ENCODE measurements at places on chromosomes 11 and 22.

DNA sequence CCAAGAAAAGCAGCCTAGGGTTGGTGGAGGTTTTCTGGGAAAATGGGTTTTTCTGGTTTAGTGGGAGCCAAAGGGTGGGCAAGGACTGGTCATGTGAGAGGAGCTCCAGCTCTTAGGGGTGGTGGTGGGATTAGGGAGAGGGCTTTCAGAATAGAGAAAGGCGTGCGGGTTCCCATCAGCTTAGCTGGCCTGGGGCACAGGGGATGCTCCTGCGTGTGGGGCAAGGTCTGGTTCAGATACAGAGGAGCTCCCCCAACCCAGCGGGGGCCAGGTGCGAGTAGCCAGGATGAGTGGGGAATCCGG lies 644 bp downstream of the TMEM134 start:
- no peak for DNase-seq

- no peak for DNase-seq
Measured at GRCh38 chr11:29163231-29163630, 853.6 kb downstream of the KCNA4 start.

DNA sequence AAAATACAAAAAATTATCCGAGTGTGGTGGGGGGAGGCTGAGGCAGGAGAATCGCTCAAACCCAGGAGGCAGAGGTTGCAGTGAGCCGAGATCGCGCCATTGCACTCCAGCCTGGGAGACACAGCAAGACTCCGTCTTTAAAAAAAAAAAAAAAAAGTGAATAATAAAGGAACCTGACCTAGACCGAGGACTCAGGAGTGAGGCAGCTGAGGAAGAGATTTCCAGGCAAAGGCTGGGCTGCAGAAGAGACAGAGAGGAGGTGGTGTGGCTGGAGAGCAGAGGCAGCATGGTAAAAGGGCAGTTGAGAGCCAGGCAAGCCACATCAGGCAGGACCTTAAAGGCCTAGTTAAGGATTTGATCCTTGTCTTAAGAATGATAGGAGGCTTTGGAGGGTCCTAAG lies 28.4 kb upstream of the SMCO4 start:
- DNase-seq = no peak

- peak; percentile 95 for DNase-seq
Measured at GRCh38 chr11:64777449-64778222, 706 bp downstream of the SF1 start.

DNA sequence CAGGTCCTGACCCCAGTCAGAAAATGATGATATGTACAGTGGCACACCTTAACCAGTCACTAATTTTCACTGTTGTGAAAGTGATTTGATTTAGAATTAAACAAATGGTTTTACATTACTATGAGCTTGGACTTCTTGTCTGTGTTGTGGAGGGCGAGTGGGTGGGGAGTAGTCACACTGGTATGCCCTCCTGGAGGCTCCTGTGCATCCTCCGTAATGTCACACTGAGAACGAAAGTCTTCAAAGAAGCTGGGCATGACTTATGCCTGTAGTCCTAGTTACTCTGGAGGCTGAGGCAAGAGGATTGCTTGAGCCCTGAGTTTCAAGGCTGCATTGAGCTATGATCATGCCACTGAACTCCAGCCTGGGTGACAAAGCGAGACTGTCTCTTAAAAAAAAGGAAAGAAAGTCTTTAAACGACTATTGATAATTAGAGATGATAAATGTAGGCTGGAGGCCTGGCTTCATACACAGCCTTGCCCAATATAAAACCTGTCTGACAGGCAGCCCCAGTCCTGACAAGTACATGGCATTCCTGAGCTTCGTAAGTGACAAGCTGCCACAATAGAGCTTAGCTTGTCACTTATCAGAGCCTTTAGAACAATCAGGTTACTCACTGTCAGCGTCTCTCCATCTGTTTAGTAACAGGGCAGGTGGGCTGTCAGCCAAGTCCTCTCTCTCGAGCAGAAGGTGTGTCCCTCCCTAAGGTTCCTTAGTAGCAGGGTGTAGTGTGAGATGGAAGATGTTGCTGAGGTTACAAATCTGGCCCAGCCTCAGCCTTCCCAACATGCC lies 5.0 kb upstream of the LIMK2 start:
- DNase-seq = no peak

Measured in CD4-positive, alpha-beta T cell (primary cell).